ENCODE measurements at places on chromosomes 11 and 22.

DNA sequence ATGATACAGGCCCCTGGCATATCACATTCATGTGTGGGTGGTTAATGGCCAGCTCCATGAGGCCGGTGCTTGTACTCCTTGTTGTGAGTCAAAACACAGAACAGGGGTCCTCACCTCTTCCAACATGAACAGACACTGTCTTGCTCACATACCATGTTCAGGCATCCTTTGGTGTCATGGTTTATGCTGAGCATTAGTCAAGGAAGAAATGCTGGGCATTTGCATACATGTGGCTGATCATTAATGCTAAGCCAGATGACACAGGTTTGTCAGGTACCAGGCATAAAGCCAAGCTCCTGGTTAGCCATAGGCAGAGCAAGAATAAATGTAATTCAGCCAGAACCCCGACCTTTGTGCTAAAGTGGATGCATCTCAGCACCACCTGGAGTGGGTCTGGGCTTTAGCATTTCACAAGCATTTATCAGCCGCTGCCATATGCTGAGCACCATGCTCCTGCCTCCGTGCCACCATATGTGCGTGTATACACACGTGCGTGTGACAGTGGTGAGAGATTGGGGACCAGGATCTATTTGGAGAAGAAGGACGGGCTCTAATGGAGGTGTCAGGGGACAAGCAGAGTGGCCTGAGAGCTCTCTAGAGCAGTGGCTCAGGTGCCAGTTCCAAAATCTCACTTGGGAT is 55.0 kb downstream of the MICAL2 start:
- no peak for DNase-seq

DNA sequence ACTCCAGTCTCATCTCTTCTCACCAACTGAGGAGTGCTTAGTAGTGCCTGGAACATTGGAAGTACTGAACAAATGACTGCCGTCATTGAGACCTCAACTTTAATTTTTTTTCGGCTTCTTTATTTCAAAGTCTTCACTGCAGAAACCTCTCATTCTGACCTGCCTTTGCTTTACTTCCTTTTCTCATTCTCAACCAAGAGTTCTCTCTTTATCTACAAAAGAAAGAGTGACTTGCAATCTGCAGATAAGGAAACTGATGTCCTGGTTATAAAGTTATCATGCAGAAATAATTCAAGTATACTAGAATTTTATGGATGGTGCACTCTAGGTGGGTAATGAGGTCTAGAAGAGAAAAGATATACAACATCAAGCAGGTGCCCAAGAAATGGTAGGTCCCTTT is 1.2 kb upstream of the EED start:
- no peak for DNase-seq

GRCh38 chr22:17802822-17803221 is 28.6 kb upstream of the BID start:
- DNase-seq = no peak

GRCh38 chr11:69435161-69435986 is 46.1 kb upstream of the LINC01488 start:
- DNase-seq = no peak

DNA sequence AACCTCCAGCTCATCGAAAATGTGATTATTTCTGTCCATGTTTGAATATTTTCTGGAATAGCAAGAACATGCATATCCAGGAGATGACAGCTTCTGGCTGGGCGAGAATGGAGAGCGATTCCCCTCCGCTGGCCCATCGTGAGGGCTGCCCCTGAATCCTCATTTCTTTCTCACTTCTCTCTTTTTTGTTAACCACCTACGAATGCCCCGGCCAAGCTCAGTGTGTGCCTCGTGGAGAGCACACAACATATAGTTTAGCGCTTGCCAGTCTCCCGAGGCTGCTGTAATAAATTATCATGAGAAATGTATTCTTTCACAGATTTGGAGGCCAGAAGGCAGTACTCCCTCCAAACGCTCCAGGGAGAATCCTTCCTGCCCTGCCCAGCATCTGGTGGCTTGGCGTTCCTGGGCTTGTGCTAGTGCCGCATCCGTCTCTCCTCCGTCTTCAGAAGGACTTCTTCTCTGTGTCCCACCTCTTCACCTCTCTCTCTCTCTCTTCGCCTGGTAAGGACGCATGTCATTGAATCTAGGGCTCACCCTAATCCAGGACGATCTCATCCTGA is 1306.0 kb downstream of the TBC1D22A start:
- DNase-seq = peak; percentile 49

GRCh38 chr11:5591613-5592012 is 4.8 kb upstream of the TRIM6 start:
- no peak for DNase-seq

GRCh38 chr11:62512961-62513360 is 33.6 kb downstream of the AHNAK start:
- DNase-seq = no peak

DNA sequence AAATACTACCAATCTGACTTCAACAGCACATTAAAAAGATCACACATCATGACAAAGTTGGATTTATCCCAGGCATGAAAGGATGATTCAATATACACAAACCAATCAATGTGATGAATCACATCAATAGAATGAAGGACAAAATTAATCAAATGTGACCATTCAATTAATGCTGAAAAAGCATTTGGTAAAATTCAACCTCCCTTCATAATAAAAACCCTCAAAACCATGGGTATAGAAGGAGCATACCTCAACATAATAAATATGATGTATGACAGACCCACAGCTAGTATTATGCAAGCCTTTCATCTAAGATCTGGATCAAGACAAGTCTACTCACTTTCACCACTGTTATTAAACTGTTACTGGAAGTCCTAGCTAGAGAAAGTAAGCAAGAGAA is 921.7 kb upstream of the RAG2 start:
- DNase-seq = no peak

DNA sequence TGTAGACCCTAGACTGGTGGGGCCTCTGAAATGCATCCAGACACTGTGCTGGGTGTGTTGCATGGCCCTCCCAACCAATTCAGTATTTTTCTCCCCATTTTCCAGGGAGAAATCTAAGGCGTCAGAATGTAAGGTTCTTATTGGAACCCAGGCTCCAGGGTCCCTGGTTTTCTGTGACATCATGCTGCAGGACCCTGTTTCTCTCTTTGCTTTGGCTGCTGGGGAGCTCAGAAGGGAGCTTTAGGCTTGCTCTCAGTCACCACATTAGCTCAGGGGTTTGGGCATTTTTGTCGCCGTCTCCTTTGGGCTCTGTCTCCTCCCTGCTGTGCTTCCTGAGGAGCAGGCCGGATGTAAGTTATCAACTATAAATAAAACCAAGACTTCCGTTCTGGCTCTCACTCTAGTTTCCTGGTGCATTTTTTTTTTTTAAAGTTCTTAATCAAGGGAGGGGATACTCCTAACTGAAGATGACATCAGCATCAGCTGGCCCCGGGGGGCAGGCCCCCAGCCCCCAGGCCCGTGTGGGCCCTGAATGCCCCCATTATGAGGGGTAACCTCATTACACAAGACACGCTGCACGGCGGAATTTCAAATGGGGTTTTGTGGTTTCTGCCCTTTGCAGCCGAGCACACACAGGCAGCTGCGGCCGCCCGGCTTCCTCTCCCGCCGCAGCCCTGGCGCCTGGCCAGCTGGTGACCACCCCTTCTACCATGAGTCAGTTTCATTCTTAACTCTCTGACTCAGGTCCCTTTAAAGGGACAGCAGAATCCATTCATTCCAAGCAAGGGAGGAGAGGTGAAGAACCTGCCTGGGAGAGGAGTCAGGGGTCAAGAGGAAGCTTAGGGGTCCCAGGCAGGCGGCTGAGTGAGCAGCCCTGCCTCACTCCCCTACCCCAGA is 3.2 kb downstream of the MYEOV start:
- DNase-seq = no peak

DNA sequence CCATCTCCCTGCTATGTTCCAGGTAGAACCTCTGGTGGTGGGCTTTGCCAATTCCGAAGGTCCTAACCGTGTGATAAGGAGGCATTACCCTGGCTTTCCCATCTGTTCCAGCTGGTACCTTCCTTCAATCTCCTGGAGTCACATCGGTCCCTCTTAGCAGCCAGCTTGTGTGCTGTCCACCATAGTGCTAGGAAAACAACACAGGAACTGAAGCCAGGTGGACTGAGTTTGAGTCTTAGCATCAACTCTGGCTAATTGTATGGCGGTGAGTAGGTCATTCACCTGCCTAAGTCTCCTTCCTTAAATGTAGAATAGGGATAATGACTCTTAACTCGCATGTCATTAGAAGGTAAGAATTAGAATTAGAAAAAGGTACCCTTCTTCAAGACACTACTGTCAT is 159.6 kb upstream of the E2F8 start:
- no peak for DNase-seq

DNA sequence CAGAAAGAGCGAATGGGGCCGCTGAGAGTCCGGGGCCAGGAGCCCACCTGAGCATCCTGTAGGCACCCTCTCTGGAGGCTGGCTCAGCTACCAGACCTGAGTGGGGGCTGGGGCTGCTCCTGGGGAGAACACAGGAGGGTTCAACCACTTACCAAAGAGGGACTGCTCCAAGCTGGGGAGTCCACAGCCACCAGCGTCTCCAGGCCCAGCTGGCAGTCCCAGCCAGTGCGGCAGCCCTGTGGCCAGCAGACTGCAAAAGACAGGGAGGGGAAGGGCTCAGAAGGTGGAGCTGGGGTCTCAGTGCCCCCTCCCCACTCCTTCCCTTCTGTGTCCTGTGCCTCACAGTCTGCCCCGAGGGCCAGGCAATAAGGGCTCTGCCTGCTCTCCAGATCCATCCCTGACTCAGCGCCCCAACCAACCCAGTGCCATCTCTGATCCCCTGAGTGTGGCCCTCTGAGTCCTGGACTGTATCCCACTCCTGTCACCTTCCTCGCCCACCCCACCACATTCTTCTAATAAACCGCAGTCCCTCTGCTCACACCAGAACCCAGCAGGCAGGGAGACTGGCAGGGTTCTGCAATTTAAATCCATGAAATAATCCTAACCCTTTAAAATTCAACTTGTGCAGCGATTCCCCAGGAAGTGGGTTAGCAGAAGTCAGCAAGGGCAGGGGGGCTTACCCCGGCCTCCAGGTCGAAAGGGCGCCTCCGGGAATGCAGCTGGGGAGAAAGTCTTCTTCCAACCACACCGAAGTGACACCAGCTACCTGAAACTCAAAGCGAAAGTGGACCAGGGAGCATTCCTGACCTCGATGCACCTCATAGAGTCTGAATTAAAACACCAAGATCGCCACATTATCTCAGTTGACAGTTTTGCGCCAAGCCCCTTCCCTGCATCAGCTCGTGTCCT is 13.3 kb downstream of the CHST1 start:
- DNase-seq = no peak

DNA sequence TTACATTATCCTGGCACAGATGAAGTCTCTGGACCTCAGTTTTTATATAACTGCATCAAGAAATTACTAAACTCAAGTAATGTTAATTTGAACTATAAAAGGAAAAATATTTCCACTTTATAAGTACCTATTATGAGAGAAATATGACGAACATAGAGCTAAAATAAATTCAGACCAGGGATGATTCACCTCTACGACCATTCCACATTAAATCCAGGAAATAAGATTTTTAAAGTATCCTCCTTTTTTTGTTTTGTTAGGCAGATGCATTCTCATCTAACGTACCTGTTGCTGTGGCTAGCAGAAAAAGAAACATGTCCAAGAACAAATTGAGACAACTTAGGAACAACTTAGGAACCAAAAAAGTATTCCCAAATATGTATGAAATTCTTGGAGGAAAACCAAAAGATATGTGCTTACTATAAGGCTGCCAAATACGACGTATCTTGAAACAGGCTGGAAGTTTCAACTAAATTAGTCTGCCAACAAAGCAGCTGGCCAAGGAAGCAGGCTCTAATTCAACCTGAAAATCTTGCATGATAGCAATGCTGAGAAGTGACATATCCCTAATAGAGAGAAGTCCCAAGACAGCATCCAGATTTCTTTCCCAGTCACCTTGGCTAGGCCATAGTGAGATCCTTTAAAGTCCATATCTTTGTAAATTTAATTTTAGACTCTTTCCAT is 15.7 kb downstream of the SPTY2D1 start:
- DNase-seq = no peak

GRCh38 chr11:69468221-69468620 is 13.2 kb upstream of the LINC01488 start:
- no peak for DNase-seq

GRCh38 chr11:35387111-35387982 is 32.0 kb downstream of the SLC1A2 start:
- DNase-seq = peak; percentile 30

- no peak for DNase-seq
These were observed 185.0 kb downstream of the ADAMTS15 start for GRCh38 chr11:130633466-130633865.

DNA sequence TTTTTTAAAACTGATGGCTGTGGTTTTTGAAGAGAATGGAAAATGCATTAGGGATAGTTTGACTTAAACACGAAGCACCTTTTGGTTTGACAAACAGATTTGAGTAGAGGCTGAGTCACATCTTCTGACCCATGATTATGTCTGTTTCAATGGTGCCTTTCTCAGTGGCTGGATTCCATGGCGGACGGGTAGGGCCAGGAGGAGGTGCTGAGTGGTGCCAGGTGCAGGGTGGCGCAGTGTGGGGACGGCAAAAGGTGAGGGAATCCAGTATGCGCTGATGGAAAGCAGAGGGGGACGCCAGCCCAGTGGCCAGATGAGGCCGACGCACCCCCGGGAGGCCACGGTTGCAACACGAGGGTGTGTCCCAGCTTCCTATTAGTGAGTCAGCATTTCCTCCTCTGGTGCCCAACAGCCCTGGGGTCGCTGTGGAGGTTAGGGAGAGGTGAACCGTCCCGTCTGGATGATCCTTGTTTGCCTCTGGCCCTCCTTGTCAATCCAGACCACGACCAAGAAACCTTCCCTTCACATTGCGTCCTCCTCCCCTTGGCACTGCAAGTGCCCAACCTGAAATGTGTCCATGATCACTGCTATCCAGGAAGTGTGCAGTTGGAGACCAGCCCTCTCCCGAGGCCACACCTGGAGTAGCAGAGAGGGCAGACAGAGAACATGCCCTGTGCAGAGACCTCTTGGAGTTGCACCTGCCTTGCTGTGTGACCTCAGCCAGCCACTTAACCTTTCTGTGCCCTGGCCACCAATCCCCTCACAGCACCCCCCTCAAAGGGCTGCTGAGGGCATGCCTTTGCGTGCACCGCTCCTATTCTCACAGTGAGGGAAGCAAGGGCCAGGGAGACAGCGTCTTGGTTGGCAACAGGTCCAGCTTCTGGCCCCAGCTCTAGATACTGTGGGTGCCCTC is 32.5 kb upstream of the ATXN10 start:
- DNase-seq = no peak

- DNase-seq = peak; percentile 55
These were observed 43.4 kb upstream of the CSNK2A3 start for GRCh38 chr11:11396301-11397035.

DNA sequence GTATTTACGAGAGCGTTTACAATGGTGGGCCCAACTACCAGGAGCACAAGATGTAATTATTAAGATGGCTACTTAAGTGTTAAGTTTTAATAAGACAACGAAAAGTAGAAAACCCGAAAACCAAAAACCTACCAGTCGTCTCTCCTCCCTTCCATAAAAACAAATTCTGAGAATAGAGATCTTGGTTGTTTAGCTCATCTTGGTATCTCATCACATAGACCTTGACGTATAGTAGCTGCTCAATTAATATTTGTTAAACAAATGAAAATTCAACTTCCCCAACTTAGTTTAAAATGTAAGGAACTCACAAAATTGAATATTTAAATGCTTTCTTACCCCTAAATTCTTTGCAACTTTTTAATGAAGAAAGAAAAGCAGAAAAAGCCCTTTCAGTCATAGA is 669 bp downstream of the KDM4D start:
- no peak for DNase-seq

- no peak for DNase-seq
These were observed 346.1 kb upstream of the TENM4 start for GRCh38 chr11:79786961-79787360.

GRCh38 chr11:93542811-93543229 is 371 bp downstream of the SMCO4 start:
- DNase-seq = peak; percentile 33

All from NCI-H446 (cell line).